ENCODE measurements at places on chromosomes 7 and 10. TPM values are rescaled to one million over a fixed set of nuclear protein-coding genes. Genes with fewer than 3 reads are reported as not detected.

The GPR22 gene
- 0.04 TPM for total RNA-seq

The CTAGE8 gene
- total RNA-seq, result 0.04 TPM

The GLCCI1 gene
- total RNA-seq, result 3.0 TPM

The ITPRID1 gene
- not detected for total RNA-seq

All from pulmonary artery endothelial cell (primary cell).